Right renal pelvis (tissue), 4 donors: ENCODE measurements at places on chromosomes 16 and 17.

GRCh38 chr16:11780991-11781680, 15.9 kb downstream of the ZC3H7A start:
- no peak for DNase-seq

GRCh38 chr17:82692268-82692667, 6.2 kb downstream of the RAB40B start:
- no peak for DNase-seq

- DNase-seq = no peak
These were observed 1080.1 kb upstream of the RBFOX1 start for GRCh38 chr16:6252541-6252940.

DNA sequence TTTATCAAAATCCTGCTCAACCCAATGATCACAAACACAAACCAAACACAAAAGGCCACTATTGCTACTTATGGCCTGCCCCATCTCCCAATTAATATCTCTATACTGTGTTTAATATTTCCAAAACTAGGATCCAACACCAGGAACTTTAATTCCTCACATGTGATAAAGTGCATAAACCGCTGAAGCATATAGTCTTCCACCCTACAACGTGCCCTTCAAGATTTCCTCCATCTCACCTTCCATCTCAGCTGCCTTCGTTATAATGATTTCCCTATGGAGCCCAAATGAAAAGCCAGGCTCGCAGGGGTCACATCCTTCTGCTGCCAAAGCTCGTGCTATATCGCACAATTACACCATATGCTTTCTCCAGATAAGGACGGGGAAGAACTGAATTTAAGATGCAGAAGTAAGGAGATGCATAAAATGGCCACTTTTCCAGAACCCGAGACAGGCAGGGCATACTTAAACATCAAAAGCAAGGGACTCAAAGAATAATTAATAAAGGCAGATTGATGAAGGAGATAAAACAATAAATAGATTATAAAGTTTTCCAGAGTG, 1.8 kb downstream of the MYH10 start:
- DNase-seq = no peak

DNA sequence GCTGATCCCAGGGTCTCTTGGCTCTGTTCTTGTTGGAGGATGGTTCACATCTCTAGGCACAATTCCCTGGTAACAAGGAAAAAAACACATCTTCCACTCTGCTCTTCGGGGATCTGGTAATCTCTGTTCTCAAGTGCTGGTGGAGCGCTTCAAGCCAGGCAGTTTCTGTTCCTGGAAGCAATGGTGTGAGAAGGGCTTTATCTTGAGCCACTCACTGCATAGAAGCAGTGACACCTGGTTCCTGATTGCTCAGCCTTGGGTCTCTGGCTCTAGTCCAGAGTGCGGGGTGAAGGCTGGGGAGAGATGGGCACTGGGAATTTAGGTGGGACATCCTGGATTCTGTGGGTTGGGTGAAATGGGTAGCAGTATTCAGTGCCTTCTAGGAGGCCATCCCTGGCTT, 14.1 kb downstream of the AKAP1 start:
- DNase-seq = no peak

- no peak for DNase-seq
These were observed 38.0 kb downstream of the CACNG3 start for GRCh38 chr16:24294131-24294530.

- no peak for DNase-seq
These were observed 95.9 kb upstream of the ZFHX3 start for GRCh38 chr16:73143576-73144422.

GRCh38 chr17:81901167-81902022, 643 bp upstream of the NPB start:
- DNase-seq = no peak

DNA sequence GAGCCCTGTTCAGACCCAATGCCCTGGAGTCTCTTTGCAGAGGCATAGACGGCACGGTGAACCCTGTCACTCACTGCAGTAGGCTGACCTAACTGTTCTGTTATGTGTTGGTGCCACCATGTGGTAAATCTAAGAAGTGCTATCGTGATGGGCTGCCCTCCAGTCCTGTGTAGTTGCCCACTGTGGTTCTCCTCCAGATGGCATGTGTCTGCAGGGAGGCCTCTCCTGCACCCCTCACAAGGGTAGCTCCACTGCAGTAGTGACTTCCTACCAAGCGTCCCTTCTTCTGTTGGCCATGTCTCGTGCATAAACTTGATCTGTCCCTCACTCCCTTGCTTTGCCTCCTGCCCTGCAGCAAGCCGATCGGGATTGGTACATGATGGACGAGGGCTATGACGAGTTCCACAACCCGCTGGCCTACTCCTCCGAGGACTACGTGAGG, 5.8 kb downstream of the DHX38 start:
- DNase-seq = peak; percentile 33

GRCh38 chr16:543301-544164, 16.0 kb downstream of the CAPN15 start:
- no peak for DNase-seq

DNA sequence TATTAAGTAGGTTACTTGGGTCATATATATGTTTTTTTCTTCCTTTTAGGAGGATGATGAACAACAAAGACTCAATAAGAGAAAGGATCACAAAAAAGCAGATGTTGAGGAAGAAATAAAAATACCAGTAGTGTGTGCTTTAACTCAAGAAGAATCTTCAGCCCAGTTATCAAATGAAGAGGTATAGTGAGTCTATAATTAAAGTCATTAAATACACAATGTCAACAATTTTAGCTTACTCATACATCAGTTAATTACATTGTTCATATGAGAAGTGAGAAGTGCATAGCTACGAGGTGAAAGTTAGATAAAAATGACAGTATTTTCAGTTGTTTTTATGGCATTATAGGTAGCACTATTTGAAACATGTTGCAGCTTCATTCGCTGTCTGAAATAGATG, 65.2 kb downstream of the NUP88 start:
- DNase-seq = no peak

- DNase-seq = no peak
These were observed 42.4 kb upstream of the AKTIP start for GRCh38 chr16:53545433-53545832.

DNA sequence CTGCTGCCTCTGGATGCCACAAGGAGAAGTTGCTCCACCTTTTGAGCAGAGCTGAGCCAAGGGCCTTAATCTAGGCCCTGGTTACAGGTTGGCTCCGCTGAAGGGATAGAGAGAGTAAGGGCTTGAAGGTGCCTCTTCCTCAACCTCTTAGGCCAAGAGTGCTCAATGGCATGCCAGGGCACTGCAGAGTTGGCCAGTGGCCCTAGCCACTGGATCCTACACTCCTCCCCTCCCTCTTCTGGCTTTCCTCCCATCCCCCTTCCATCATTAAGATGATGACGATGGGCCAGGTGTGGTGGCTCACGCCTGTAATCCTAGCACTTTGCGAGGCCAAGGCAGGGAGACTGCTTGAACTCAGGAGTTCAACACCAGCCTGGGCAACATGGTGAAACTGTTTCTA, 50.5 kb downstream of the MYO18A start:
- no peak for DNase-seq

- DNase-seq = no peak
These were observed 43.1 kb upstream of the NKD1 start for GRCh38 chr16:50505115-50505514.

- peak; percentile 91 for DNase-seq
These were observed at the start of gene YPEL2 for GRCh38 chr17:59331129-59331928. Gene YPEL2, plus strand, starts transcription at chr17:59331655. Its CDS starts 21,755 bp downstream, at chr17:59353410.

GRCh38 chr17:65820811-65821210, 259.4 kb upstream of the AXIN2 start:
- DNase-seq = no peak

GRCh38 chr17:35387496-35387895, 14.1 kb upstream of the SLFN11 start:
- no peak for DNase-seq
